Ureter (tissue), 1 donor: ENCODE measurements at places on chromosomes 7 and 10.

DNA sequence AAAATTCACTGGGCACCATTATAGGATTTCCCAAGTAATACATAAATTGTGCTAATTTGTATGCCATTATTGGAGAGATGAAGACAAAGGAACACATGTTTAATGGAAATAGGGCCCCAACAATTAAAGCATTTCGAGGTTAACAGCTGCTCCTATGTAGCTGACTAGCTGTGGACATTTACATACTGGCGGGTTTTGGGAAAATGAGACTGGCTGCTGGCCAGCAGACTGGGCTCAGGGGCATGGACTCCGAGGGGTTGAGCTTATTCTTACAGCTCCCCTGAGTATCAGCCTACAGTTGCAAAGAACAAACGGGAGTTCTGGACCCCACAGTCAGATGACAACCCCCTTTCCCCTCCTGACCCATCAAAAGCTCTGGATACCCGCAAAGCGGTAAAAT lies 91.9 kb upstream of the MYO3A start:
- no peak for DNase-seq

DNA sequence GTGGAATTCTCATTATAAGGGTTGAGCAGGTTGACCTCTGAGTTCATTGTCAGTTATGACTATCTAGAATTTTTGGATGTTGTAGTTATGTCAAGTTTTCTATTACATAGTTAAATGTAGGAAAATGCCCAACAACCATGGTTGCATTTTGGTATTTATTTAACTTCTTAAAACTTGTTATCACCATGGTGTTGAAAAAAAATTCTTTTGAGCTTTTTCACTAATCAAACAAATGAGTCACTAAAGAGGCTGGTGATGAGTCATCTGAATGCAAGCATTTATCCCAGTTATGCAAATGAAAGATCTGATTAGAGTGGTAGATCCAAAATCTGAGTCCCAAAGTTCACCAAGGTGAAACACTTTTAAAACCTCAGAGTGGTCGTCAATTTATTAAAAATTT lies 624.7 kb upstream of the IGFBP3 start:
- DNase-seq = no peak

GRCh38 chr10:72625276-72625607 lies 637 bp downstream of the MICU1 start:
- DNase-seq = no peak

GRCh38 chr10:72170263-72170662 lies 45.5 kb upstream of the ANAPC16 start:
- DNase-seq = no peak

- no peak for DNase-seq
Measured at GRCh38 chr7:135684136-135684535, 21.8 kb downstream of the STMP1 start.

- DNase-seq = no peak
Measured at GRCh38 chr10:80356563-80356988, at the start of the genes DYDC1 and DYDC2. Gene DYDC1, minus strand, starts transcription at chr10:80356755. Its CDS starts 4,154 bp downstream, at chr10:80352601. Gene DYDC2, plus strand, starts transcription at chr10:80356781. Its CDS starts 5,663 bp downstream, at chr10:80362444.

DNA sequence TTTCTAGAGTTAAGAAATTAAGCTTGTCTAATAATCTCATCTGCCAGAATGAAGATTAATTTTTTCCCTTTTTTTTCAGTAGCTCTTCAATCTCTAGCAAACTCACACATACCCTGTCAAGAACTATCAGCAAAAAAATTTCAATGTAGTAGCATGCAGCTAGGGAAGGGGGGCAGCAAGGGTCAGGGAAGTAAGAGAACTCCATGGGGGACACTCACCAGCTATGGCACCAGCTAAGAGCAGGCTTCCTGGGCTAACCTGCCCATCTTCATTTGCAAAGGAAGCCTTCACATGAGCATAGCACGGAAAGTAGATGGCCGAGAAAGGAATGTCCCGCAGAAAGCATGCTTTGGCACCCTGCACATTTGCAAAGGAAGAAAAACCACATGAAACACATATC lies 190.4 kb downstream of the SLC25A13 start:
- DNase-seq = no peak

GRCh38 chr7:150974468-150975391 lies 3.4 kb downstream of the KCNH2 start:
- DNase-seq = no peak

DNA sequence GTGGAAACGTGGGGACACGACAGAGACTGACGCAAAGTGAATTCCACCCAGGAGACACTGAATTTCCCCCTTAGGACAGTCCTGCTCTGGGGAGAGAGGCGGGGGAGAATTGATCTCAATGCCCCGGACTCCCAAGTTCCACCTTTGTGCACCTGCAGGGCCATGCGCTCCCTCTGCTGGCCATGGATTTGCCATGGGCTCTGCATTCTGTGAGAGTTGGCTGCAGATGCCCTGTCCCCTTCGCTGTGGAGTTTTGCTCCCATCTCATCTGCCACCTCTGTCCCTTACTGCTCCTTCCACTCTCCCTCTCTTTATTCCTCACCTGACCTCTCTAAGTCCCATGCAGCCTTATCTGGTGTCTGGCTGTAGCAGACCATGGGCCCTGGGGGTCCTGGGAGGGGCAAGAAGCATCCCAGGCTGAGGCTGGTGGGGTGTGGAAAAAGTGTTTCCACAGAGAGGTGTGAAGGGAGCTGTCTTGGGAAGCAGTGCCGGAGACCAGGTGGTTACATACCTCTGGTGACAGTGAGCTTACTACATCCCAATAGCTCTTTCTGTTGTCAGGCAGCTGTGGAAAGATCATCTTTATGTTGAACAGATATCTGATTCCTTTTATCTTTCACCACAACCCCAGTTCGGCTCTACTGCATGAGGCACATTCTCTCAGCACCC lies 14.3 kb downstream of the GHRHR start:
- peak; percentile 46 for DNase-seq

DNA sequence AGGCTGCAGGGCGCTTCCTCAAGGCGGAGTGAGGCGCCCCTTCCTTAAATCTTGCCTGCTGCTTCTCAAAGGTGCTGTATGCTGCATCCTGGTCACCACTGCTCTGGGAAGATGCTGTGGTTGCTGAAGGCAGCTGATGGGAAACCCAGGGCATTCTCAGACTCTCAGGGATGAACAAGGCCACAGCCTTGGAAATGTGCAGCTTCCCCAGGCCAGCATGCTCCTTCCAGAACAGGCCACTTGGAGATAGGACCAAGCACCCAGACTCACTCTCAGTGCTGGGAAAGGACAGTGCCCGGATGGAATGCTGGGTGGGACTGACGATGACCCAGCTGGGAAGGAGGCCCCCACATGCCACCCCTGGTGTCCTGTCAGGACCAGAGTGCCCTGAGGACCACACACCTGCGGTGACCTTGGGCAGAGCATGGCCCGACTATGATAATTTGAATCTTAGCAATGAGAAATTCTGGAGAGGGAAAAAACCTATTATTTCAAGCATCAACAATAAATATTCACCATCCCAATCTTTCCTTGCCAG lies 235.5 kb downstream of the TNS3 start:
- no peak for DNase-seq

DNA sequence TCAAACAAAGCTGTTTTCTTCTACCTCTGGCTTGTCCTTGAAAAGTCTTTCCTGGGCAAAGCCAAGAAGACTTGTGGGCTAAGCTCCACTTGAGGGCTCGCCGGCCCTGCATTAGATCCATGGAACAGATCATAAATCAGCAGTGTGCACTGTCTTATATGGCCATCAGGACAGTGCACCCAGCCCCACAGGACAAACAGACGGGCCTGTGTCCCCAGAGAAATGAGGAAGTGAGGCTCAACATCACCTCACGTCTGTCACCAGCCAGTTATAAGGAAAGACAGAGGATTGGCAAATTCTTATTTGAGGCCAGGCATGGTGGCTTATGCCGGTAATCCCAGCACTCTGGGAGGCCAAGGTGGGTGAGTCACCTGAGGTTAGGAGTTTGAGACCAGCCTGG lies 12.3 kb upstream of the IFT22 start:
- no peak for DNase-seq

DNA sequence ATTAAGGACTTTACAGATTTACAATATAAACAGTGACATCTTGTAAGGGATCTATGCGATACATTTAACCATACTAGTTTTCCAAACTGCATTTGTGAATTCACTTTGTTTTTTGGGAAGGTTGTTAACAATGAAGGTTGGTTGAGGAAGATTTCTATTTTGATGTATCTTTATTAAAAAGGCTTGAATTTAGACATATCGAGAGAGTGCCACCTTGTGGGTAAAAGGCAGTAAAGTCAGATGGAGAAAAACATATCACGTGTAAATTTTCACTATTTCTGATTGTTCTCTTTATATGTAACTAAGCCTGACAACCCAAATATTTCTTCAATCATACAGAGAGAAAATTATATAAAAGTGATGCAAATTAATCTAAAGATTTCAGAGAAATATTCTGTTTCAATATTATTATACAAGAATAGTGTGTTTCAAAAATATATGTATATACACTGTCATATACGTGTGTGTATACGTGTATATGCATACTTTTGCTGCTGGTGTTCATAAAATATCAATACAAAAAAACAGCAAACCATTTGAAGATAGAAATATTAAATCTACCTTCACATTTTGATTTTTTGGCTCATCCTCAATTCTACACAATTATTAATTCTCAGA lies 988.6 kb downstream of the SORCS1 start:
- DNase-seq = no peak

GRCh38 chr7:131254211-131254610 lies 73.5 kb upstream of the MKLN1 start:
- DNase-seq = no peak

DNA sequence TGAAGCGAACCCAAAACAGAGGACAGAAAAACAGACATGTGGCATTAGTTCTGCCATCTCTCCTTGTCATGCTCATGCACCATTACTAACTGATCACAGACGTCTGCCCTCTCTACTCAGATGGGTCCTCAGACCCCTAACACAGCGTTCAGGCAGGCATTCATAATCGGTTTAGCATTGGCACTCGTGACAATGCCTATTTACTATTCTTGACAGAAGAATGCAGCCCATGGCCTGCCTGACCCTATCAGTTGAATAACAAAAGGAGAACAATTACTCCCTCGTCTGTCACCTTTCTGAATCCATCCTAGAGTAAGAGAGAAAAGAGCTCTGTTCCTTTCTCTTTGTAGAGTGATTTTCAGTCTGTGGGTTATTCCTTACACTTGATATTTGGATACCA lies 194.6 kb upstream of the PHYHIPL start:
- no peak for DNase-seq

DNA sequence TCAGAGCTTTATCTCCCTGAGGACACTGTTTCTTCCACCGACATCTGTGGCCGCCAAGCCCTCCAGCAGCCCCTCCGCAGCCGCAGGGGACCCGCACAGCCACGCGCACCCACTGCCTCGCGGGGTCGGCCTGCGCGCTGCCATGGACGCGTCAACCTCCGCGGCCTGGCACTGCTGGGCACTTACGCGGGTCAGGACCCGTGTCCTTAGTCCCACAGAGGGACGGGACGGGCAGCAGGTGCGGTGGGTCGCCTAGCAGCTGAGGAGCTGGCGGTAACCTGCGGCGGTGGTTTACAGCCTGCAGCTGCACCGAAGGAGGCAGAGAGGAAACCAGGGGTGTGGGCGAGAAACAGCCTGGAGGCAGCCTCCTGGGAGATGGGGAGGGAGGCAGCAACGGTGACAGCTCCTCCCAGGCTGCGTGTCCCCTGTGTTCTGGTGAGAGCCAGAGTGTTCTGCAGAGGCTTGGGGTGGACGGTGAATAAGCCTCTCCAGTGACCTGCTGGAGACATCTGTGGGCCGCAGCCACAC lies 61.3 kb downstream of the SEC61G start:
- DNase-seq = no peak

DNA sequence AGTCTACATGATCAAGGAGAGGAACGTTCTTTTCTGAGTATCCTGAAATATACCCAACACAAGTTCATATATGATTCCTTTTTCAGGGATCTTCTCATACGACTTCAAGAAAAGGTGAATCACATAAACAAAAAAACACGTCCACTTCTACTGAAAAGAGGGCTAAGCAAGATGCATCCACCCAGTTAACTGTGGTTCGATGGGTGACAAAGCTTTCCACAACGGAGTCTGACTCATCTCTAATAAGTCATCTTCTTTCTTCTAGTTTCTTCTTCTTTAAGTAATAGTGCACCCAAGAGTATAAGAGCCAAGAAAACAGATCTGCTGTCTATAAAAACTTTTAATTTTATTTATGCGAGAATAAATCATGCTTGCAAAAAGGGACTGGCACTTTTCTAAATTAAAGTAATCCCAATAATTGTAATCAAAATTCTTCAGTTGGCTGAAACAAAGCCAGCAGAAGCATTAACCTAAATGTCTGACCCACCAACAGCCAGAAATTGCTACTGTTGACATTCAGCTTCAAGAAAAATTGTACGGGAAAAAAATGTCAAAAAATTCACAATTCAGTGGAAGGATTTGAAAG lies 146.9 kb upstream of the ANK3 start:
- DNase-seq = no peak

GRCh38 chr10:10307551-10307950 lies 710.1 kb upstream of the CELF2 start:
- no peak for DNase-seq

DNA sequence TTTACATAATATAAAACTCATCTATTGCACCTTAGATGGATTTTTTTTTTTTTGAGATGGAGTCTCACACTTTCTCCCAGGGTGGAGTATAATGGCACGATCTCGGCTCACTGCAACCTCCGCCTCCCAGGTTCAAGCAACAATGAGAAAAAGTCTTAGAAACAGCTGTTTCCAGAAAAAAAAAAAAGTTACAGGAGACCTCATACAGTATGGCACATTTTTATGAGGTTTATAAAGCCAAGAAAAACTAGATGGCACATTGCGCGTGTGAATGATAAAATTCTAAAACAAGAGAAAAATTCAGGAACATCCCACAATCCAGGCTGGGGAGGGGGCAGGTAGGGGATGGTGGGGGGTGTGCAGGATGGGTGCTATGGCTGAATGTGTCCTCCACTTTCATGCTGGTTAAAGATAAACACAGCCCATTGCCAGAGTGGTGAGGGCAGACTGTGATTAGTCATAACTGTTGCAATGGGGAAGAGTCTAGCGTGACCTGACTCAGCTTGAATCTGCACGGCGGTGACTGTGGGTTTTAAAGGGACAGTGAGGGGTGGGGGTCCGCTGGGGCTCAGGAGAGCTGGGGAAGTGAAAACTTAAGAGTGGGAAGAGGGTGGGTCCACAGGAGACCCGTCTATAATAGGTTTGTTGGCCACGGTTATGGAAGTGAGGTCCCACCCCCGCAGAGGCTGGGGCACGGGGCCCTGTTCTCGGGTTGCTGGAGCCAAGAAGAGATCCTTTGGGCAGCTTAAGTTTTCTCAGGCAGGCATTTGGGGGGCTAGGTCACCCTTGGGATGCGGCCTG lies 11.9 kb upstream of the LRRC27 start:
- DNase-seq = no peak

DNA sequence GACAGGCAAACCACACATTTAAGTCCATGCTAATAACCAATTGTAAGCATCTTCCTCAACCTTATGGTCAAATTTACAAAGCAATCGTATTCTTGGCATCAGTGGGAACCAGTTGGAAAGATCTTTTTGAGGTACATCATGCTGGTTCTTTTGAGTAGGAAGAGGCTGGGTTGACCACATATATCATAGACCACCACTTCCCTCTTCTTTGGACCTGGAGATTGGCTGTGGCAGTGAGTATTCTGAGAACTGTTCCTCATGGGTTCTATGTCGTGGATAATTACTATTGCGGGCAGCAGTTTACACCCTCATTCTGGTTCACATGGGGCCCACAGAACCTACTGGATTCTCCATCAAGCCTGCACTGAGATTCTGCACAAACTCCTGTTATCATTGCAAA lies 35.5 kb upstream of the C1GALT1 start:
- DNase-seq = no peak
